ENCODE measurements at places on chromosomes 7 and 10.

- peak; percentile 40 for DNase-seq
Measured at GRCh38 chr7:127391591-127392181, 822 bp downstream of the ZNF800 start.

GRCh38 chr10:11270135-11270857 is 252.6 kb downstream of the CELF2 start:
- DNase-seq: peak; percentile 64

DNA sequence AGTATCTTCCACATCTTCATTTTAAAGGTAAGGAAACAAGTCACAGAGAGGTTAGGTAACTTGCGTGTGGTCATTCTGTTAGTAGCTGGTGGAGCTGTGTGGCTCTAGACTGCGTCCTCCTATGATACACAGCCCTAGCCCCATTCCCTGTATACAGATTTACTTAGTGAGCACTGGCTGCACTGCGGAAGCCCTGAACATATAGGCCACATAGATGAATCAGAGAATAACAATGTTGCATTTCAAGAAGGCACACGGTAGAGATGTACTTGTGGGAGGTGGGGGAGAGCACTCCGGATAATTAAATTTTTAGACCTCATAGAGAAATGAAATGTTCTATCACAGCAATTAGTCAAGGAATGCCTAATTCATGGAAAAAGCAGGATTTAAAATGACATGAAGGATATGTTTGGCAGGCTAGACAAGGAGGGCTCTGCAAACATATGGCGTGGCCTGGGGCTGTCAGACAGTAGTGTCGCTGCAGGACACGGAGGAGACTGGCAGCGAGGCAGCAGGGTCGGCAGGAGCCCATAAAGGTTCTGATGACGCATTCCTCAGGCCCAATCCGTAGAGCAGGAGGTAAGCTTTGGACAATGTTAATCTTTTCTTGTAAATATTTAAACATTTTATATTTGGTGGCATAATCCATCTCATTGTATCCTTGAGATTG is 29.5 kb downstream of the RAB11FIP2 start:
- DNase-seq: no peak

- DNase-seq: no peak
Measured at GRCh38 chr10:98030093-98030821, at the start of gene CRTAC1. TSS of gene CRTAC1 (minus strand) at chr10:98030621. CDS start at chr10:98030472, 149 bp downstream.

DNA sequence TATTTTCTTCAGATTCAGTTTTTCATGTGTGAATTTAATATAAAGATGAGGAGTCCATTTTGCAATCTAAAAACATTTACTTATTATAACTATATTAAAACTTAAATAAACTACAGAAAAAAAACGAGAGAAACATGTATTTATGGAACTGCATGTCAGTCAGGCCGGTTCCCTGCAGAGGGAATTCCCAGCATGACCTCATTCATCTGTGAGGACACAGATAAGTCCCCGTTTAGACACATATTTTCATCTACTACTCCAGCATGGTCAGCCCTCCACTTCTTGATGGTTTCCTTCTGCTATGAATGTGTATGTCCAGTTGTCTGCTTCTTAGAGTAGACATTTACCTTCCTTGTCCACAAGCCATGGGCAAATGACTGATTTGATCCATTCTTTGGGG is 339.1 kb downstream of the SEMA3D start:
- DNase-seq: no peak

DNA sequence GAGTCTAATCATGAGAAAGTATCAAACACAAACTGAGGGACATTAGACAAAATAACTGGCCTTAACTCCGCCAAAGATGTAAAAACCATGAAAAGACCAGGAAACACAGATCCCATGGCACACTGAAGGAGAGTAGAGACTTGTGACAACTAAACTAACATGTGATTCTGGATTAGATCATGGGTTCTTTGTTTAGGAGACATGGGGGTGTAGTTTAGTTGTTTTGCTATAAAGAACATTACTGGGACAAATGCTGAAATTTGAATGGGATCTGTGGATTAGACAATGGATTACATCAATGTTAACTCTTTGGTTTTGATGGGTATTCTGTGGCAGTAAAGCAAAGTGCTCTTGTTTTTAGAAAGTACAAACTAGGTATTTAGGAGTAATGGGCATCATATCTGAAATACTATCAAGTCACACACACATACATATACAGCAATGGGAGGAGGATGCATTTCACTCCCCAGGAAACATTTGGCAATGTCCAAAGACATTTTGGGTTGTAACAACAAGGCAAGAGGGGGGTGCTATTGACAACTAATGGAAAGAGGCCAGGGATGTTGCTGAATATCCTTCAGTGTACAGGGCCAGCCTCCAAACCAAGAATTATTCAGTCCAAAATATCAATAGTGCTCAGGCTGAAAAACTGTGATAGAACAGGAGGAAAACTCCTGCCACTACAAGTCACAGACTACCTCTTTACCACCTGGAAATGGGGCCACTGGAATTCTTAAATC is 32.4 kb downstream of the WAPL start:
- DNase-seq: no peak

DNA sequence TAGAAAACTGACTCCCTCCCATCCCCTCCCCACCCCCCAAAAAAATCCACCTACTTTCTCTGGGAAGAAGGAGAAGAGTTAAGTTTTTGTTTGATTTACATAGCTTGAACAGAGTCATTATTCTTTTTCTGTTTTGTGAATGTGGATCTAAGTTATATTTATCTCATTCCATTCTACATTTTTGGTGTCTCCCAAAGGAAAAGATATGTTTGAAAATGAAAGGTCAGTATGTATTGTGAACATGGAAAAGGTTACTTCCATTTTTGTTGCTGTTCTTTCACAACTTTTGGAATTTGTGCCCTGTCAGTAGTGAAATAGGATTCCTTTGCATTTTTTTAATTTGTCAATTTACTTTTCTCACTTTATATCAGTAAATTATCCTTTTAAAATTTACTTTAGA is 547.9 kb downstream of the SUGCT start:
- no peak for DNase-seq

- DNase-seq: no peak
Measured at GRCh38 chr7:137685433-137686164, 161.2 kb downstream of the DGKI start.

GRCh38 chr7:16738011-16738688 is 15.4 kb upstream of the TSPAN13 start:
- no peak for DNase-seq

GRCh38 chr7:6630007-6630849 is 6.9 kb upstream of the ZNF316 start:
- no peak for DNase-seq

DNA sequence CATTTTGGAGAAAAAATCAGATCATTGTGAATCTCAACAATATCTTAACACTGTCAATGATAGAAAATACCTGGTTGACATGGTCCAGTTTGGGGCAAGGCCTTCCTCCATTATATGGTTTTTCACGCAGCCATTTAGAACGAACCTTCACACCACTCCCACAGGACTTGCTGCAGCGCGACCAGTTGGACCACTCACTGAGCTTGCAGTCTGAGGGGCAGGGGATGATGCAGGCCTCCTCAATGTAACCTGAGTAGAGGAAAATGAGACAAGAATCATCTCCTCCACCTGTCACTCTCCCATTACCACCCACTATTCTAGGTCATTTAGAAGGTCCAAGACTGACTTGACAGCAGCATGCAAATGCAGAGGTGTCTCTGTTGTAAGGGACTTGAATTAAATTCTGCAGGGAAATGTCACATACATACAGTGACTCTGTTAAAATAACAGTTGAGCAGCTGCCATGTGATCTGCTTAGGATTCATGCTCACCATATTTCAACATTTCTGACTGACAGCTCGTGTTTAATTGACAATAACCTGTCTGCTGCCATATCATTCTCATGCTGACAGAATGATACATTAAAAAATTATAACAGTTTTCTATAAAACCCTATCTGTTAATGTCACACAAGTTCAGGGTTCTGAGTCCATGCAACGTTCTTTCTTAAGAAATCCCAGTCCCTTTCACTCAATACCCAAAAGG is 403.0 kb downstream of the THSD7A start:
- no peak for DNase-seq

GRCh38 chr7:121313220-121313792 is 15.5 kb upstream of the WNT16 start:
- DNase-seq: no peak

DNA sequence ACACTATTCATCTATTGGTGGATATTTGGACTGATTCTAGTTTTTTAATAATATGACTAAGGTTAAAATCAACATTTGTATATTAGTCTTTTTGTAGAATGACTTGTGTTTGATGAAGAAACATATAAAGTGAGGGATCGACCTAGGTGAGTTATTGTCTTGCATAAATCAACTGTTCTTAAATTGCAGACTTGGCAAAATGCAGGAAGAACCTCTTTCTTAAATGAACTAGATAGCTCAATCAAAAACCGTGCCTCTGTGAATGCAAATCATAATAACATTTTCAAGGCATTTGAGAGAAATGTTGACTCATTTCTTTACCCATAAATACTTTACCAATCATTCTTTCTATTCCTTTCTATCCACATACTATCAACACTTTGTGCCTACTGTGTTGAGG is 101.5 kb upstream of the ANK3 start:
- no peak for DNase-seq

- DNase-seq: no peak
Measured at GRCh38 chr7:55477781-55478374, 94.4 kb downstream of the VOPP1 start.

DNA sequence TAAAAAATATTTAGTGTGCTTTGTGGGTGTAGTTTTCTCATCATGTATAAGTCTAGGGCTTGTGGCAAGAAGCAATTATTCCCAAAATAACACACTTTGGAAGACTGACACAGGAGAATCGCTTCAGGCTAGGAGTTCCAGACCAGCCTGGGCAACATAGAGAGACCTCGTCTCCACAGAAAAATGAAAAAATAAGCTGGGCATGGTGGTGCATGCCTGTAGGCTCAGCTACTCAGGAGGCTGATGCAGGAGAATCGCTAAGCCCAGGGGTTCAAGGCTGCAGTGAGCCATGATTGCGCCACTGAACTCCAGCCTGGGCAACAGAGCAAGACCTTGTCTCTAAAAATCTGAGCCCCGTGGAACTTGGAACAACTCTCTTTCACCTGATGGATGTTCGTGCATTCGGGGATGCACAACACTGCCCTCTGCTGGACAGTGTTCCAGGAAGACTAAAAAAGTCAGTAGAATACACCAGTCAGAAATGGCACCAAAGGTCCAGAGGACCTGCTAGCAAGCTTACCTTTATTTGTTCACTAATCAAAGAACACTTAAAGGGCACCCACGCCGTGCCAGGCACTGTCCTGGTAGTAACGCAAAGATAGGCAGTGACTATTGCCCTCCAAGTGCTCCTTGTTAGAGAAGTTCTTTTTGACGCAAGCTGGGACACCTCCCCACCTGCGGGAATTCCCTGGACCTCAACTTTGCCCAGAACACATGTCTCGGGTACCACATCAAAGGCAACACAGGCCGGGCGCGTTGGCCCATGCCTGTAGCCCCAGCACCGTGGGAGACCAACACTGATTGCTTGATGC is 81.9 kb upstream of the CALN1 start:
- peak; percentile 32 for DNase-seq

GRCh38 chr10:56449770-56450169 is 88.7 kb upstream of the ZWINT start:
- DNase-seq: no peak

DNA sequence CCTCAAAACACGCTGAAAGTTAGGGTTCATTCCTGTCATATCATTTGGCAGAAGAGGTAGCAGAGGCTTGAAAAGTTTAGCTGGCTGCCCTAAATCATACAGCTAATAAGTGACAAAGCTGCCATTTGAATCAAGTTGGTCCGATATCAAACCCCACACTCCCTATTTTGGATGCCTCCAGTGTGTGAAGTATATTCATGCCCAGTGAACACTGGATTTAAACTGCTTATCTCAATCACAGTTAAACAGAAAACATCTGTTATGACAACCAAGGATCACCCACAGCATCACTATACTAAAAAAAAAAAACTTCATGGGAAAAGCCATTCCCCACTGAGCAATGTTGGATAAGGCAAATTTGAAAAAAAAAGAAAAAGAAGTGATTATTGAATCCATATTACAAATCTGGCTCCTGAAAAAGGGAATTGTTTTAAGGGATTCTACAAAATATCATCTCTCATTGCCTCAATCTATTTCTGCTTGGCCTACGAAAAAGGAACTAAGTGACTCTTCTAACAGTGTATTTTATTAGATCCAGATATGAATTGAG is 48.3 kb downstream of the ABCB1 start:
- no peak for DNase-seq

DNA sequence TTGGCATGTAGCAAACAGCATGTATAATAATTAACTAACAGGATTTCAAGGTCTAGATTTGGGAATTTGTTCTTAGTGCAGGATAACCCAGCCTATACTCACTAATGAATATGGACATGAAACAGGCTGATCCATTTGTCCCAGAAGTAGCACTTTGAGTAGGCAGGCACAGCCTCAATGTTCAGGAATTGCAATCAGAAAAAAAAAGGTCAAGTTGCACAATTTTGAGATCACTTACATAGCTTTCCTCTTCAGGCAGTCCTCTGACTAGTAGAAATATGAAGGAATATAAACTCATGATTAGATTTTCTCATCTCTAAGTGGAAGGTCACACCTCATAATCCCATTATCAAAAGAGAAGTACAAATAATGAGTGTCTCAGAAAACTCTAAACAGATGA is 921.4 kb upstream of the CELF2 start:
- DNase-seq: no peak

- DNase-seq: no peak
Measured at GRCh38 chr10:121583258-121583657, 15.0 kb downstream of the FGFR2 start.

DNA sequence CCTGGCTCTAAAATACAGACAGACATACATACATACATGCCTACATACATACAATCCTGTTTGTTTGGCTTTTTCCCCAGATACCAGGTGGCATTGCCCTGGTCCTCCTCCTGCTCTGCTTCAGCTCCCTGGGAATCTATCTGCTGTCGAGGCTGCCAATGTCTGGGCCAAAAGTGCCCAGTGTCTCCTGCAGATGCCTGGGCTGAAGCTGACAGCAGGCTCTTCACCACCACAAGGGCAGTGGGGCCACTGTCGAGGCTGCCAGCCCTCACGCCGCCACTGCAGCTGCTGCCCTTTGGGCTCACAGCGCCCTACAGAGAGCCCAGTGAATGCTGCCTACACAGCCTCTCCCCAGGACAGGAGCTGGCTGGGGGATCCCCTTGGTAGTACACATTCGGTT is 18.0 kb upstream of the STN1 start:
- DNase-seq: no peak
